ENCODE measurements at places on chromosomes 3 and 15.

DNA sequence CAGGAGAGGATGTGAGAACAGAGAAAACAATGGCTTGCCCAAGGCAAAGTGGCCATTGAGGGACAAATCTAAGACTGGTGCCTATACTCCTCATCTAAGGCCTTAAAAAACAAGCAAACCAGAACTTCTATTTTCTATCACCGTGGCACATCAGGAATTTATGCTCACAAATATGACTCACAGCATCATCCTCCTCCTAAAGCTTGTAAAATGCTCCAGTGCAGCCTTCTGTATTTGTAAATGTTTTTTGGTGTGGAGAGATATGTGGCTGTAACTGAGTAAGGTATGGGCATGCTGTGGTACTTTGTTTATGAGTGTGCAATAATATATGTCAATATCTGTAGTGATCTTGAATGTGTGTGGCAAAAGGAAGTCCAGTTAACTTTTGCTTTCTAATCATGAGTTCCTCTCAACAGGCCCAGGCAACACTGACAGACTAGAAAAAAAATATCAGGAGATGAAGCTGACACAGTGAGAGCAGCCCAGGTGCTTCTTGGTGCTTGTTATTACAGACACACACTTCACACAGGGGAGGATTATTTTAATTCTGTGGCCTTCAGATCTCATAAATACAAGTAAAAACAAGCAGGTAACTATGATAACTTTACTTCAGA lies 60.3 kb downstream of the CTNNB1 start:
- peak; percentile 38 for DNase-seq

DNA sequence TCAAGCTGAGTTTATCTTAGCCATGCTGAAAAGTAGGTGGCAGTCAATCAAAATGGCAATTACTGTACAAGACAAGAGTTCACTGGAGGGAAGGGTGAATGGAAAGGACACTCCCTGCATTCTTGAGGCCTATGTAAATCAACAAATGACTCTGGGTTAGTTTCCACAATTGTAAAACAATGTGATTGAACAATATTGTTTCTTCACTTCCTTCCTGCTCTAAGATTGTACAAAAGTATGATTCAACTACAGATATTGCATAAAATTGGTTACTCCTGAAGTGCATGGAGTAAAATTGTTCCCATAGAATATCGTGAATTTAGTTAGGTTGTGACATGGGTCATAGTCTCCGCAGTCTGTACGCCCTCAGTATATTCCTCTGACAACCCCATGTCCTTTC lies 277.6 kb downstream of the LPP start:
- DNase-seq = peak; percentile 91

DNA sequence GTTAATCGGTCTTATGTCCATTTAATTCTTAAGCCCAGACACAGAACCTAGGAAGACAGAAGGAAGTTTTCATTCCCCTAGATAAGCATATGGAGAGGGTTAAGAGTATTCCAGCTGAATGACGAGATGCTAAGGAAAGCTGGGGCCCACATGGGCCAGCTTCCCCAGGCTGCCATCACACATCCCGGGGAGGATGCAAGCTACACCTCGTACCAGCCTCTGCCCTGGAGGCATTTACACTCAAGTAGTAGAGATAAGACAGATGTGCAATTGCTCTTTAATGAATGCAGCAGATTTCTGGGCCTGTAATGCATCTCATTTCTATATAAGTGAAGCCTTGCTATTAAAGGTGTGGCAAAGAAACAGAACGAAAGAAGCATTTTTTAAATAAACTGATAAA lies 144.5 kb downstream of the MEX3B start:
- no peak for DNase-seq

- no peak for DNase-seq
Measured at GRCh38 chr15:98583771-98584430, 64.4 kb upstream of the IGF1R start.

- peak; percentile 30 for DNase-seq
Measured at GRCh38 chr3:157370867-157371266, 65.8 kb upstream of the PTX3 start.

DNA sequence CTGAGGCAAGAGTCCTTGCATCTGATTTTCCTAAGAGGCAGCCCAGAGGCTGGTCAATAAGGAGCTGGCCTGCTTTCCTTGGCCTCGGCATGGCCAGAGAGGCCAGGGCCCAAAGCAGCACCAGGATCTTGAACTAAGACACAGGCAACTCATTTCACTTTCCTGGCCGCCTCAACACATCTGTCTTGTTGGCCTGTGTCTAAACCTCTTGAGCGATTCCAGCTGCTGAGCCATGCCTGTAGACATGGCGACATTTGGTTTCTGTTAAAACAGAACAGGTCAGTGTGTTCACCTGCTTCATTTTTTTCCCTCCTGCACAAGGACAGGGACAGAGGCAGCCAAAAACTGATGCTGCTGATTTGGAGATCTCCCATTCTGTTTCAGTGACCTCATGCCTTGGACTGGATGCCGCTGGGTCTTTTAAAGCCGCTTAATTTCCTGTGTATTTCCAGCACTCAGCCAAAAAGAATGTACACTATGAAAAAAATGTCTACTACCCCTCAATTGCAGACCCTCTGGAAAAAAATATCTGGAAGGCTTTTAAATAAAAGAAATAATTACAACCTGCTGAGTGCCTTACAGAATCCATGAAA lies 266.6 kb upstream of the ICE2 start:
- peak; percentile 74 for DNase-seq

GRCh38 chr3:54714035-54714434 lies 213.8 kb downstream of the LRTM1 start:
- DNase-seq = no peak

- no peak for DNase-seq
Measured at GRCh38 chr3:37819591-37819990, 42.1 kb upstream of the CTDSPL start.

Data from iris pigment epithelial cell (primary cell).